H4 (cell line): ENCODE measurements at places on chromosomes 2 and 18.

- no peak for DNase-seq
Observed at GRCh38 chr18:10482363-10482984, 28.0 kb downstream of the APCDD1 start.

GRCh38 chr2:148968776-148969319 lies 69.7 kb upstream of the LYPD6B start:
- DNase-seq = no peak

- DNase-seq = no peak
Observed at GRCh38 chr2:173307293-173307692, 47.4 kb upstream of the CDCA7 start.

DNA sequence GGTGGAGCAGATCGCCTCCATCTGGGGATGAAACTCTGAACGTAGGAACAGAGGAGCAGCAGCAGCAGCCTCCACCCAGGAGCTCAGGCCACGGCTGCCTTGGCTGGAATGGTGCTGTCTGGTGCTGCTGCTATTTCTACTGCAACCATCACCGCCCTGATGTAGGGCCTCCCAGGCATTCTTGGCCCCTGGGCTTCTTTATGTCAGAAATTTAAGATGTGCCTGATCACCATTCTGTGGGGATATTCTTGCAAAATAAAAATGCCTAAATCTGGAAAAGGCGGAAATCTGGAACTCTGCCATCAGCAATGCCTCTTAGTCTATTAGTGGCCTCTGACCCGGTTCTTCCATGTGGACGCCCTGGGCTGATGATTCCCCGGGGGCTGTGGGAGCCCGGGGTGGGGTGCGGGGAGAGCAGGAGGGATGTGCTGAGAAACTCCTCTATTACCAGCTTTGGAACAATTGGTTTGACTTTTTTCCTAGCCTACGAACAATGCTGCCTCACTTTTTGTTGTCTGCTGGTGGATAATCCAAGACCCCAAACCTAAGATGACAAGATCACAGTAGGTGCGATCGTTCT lies 47.2 kb downstream of the FAM124B start:
- DNase-seq = no peak

DNA sequence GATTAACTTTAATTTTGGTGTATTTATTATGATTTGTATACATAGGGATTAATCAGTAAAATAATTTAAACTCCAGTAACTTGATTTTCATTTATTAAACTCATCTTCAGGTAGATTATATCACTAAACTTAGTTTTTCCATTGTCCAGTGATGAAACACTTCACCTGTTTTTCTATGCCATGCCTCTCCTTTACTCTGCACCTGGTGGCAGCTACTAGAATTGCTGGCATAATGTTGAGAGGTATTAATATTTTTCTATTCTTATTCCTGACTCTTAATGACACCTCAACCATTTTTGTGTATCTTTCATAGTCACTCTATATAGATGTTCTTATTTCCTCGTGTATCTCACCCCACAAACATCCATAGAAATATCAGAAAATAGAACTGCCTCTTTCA lies 940.3 kb upstream of the CRIM1 start:
- DNase-seq = no peak

DNA sequence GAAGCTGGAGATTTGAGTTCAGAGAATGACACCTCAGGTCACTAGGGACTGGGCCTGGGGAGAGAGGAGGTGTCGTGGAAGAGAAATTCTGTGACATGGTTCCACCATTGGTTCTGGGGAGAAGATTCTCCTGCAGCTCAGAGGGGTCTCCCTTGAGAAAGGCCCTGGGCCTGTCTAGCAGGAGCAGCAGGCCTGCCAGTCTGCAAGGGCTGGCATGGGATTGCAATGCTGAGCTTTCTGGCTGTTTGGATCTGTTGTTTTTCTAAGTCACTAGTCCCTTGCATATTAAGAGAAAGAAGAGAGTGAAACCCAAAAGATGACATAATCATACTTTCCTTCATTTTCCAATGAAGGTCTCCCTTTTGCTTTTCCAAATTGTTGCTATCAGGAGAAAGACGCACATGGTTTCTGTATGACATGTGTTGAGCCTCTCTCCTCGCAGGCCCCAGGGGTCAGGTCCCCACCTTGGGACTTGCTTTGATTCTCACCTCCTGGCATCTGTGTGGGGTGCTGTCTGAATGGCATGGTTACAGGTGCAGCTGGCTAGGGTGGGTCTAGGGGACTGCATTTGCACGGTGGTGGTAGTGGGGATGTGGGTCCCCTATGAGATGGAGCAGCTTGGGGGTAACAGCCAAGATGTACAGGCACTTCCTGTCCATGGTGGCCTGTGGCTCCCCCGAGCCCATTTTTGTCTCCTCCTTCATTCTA lies 117.8 kb downstream of the GLI2 start:
- DNase-seq = no peak

GRCh38 chr2:18987016-18987415 lies 371.4 kb downstream of the OSR1 start:
- no peak for DNase-seq

DNA sequence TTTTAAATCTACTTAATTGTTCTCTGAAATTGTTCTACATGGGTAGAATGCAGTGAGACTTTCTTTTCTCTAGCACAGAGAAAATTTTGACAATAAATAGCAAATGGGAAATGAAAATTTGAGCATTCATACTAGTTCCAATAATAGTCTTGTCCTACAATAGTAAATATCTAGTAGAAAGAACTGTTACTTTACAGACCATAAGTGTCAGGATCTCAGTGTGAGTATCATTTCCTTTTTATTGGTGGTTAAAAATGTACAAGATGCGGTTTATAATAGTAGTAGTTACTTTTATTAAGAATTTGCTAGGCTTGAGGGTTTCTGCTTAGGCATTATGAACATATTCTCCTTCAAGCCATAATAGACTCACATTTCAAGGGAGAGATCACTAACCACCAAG lies 43.2 kb downstream of the KCNE4 start:
- DNase-seq = no peak

DNA sequence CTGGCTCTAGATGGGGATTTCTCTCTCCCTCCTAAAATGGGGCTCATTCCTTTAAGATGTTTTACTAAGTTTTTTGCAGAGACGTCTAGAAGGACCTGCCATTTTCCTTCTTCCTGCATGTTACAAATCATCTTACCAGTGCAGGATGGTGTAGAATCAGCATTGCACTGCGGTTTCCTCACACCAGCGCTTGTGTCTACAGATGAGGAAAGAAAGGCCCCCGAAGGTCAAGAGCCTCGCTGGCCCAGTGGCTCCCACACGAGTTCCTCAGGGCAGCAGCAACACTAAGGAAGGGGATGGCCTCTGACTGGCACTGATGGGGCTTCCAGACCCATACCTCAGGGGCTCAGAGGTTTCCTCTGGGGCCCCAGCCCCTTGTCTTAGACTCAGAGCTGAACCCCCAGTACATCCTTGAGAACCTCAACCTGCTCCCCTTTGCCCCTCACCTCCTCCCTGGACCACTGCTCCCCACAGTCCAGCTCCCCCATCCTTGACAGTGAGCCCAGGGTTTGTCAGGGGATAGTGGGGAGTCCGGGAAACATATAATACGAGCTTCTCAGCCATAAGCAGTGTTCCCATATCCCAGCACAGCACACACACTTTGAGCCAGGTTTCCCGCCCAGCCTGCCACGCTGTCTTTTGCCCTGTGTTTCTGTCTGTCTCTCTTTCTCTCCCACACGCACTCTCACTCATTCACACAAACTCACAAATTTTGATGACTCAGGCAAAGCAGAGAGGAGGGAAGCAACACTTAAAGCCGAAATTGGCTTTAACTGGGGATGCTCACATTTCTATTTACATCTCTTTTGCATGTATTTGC lies 29.4 kb downstream of the ZFP36L2 start:
- DNase-seq = no peak

DNA sequence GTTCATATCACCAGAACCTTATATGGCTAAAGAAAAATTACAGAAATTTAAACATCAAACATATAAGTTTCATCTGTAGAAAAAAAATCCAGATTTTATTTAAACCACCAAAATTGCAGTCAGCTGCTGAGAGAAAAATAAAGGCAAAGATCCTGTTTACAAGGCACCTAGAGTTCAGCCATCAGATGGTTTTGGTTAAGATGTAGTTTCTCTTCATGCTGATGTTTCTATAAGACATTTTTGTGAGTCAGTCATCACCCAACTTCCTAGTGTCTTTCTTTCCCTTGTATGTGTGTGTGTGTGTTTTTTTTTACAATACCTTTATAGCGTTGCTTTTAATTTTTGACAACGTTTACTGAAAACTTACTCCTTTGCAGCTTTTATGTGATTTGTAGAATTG lies 26.1 kb upstream of the MMADHC start:
- DNase-seq = no peak

- no peak for DNase-seq
Observed at GRCh38 chr2:33496150-33496549, 19.7 kb downstream of the RASGRP3 start.

DNA sequence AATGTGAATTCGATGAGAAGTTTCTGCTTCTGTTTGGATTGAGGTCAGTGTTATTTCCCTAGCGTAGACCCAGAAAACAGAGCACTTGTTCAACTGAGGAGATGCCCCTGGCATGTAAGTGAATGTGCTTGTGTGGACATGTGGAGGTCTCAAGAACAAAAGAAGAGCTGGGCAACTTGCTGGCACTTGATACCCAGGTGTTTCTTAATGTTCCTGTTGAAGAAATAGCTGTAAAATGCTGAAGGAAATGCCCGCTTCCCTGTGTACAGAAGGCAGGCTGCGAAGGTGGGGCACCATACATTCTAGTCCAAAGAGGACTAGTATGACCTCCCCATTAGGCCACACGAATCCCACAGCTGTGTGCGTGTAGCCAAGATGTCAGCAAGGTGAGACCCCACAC lies 9.8 kb upstream of the LBH start:
- no peak for DNase-seq

DNA sequence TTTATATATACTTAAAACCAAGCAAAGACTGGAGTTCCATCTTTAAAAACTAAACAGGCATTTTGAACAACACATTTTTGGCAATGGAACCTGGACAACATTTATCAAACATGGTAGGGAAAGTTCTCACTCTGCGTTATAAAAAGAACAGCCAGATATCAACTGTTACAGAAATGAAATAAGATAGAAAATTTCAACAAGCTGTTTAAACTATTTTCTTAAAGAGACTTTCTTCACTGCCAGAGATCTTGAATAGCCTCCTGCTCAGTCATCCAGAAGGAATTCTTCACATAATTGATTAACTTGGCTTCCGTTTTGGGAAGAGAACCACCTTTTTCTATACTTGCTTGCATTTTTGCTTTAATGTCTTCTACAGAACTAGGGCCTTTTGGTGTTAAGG lies 166.0 kb upstream of the PIK3C3 start:
- no peak for DNase-seq

GRCh38 chr2:9430316-9431293 lies 7.2 kb downstream of the CPSF3 start:
- no peak for DNase-seq

DNA sequence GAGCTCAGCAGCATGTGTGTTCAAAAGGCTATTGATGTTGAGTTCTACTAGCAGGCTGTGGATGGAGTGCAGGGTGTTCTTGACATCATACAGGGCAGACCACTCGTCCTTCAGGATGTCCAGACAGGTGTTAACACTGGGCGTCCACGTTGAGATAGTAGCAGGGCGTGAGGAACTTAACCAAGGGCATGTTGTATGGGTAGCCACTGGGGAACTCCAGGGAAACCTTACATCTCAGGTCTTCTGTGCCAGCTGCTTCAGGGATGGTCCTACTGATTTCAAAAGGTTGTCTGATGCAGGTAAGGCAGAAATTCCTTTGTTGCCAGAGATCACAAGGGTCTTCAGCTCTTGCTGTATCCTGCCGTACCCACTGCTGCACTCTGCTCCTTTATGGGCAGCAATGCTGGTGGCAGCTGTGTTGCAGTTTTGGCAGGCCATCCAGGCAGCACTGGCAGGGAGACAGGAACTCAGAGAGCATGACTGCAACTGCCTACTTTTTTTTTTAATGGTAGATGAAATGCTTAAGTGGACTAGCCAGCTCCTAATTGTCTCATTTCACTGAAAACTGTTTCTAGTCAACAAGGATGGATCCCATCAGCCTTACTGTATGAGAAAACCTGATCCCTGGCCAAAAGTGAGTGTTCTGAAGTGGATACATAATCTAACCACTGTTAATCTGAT lies 32.4 kb upstream of the RBBP8 start:
- no peak for DNase-seq

DNA sequence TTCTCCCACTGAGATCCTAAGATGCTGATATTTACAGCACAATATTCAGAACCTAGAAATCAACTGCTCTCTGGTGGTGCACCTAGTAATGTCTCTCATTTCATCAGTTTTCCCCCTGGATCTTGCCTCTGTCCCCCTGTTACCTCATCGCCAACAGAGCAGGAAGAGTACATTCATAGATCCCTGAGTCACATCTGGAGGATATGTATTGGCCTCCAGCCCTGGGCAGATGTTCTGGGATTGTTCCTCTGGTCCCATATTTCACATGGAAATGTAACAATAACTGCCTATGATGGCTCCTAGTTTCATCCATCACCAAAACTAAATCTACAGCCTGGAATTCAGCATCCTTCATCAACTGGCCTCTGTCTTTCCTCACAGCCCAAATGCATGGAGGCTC lies 278.8 kb upstream of the SLC14A2 start:
- no peak for DNase-seq

GRCh38 chr18:29853126-29853525 lies 1189.4 kb downstream of the DSC3 start:
- no peak for DNase-seq

DNA sequence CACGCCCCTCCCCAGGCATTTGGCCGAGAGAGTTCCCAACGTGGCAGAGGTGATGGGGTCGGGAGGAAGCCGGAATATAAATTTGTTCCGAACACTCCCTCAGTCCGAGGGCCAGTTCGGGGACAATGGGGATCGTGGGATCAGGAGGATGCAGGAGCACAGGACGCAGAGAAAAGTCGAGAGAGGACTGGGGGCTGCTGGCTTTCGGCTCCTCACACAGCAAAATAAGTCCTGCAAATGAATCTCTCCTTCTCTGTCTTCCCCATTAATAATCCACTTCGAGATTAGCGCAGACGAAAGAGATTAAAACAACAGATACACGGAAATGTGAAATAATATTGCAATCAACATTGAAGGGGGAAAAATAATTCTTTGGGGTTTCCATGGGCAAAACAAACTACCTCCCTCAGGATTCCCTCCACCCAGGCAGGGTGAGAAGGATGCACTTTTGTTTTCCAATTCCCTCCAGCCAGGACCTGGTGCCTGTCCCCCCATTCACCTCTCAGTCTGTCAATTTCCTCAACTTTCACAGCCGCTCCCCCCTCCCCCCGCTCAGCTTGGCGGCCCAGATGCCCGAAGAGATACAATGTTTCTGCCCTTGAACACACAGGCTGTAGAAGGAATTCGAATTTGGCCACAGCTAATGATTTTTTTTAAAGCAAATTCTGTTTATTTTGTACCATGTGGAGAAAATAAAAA lies 3.1 kb upstream of the ZEB2 start:
- no peak for DNase-seq

GRCh38 chr2:159922563-159922962 lies 124.6 kb upstream of the CD302 start:
- no peak for DNase-seq
